ENCODE measurements at places on chromosomes 6 and 20. TPM values are rescaled to one million over a fixed set of nuclear protein-coding genes. Genes with fewer than 3 reads are reported as not detected.

The AGPAT4 gene
- total RNA-seq, result 5.5 TPM

The SGK2 gene
- 11.0 TPM for total RNA-seq

The SAMD3 gene
- not detected for total RNA-seq

The ATRN gene
- 25.1 TPM for total RNA-seq

The COL19A1 gene
- total RNA-seq, result not detected

The PFDN6 gene
- 118 TPM for total RNA-seq

The LY6G5C gene
- total RNA-seq, result 0.77 TPM

The SDCBP2 gene
- 0.62 TPM for total RNA-seq

The ADISSP gene
- total RNA-seq, result 101 TPM

The GCM1 gene
- 0.03 TPM for total RNA-seq

The TREML1 gene
- total RNA-seq, result not detected

The BPI gene
- not detected for total RNA-seq

The LPIN3 gene
- total RNA-seq, result 7.5 TPM

The FILIP1 gene
- 0.19 TPM for total RNA-seq

The RIPPLY2 gene
- total RNA-seq, result 0.84 TPM

The PPIL4 gene
- total RNA-seq, result 22.6 TPM

The THBS2 gene
- not detected for total RNA-seq

The SNAI1 gene
- 18.7 TPM for total RNA-seq

The COX7A2 gene
- 301 TPM for total RNA-seq

The ABRACL gene
- total RNA-seq, result 44.7 TPM

The RRAGD gene
- 3.3 TPM for total RNA-seq

The DNAH8 gene
- not detected for total RNA-seq

The PRICKLE4 gene
- total RNA-seq, result 0.61 TPM

The CNR1 gene
- 0.31 TPM for total RNA-seq

The TINAG gene
- not detected for total RNA-seq

The TULP4 gene
- total RNA-seq, result 6.8 TPM

The MYL9 gene
- total RNA-seq, result 19.9 TPM

The PM20D2 gene
- 13.3 TPM for total RNA-seq

The ZDHHC14 gene
- total RNA-seq, result 3.2 TPM

The HSPA1L gene
- total RNA-seq, result 1.2 TPM
